Right lobe of liver (tissue), 6 donors: ENCODE measurements at places on chromosomes 3 and 15.
A peak's percentile ranks its signal among the peaks of the same experiment; 100 is the strongest.

- DNase-seq, result no peak
Measured at GRCh38 chr15:68298882-68299381, 21.4 kb downstream of the FEM1B start.

- DNase-seq, result peak; percentile 50
Measured at GRCh38 chr3:60046210-60046609, 996.4 kb upstream of the CFAP20DC start.

DNA sequence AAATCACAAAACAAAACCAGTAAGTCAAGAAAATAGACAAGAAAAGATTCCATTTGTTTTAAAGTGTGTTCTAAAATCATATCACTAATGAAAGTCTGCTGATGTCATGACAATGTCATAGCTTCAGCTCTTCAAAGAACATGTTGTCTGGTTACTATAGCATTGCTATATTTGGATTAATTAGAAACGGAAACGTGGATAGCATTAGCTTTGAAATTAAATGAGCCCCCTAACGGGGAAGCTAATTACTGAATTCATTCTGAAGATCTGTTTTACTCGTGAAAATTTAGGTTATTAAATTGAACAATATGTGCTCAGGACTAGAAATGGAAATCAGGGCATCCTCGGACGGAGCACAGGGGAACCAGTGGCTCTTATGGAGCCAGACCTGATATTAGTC is 316.7 kb upstream of the AGTR1 start:
- DNase-seq, result no peak

- DNase-seq, result no peak
Measured at GRCh38 chr15:35166730-35167359, 81.8 kb upstream of the NANOGP8 start.

- DNase-seq, result no peak
Measured at GRCh38 chr3:34073961-34074360, 275.5 kb downstream of the PDCD6IP start.
